Stimulated activated CD8-positive, alpha-beta memory T cell treated with anti-CD3 and anti-CD28 coated beads, Interleukin-15, amount 100 ng/mL, for 4 hours (primary cell): ENCODE measurements at places on chromosomes 4 and X.

DNA sequence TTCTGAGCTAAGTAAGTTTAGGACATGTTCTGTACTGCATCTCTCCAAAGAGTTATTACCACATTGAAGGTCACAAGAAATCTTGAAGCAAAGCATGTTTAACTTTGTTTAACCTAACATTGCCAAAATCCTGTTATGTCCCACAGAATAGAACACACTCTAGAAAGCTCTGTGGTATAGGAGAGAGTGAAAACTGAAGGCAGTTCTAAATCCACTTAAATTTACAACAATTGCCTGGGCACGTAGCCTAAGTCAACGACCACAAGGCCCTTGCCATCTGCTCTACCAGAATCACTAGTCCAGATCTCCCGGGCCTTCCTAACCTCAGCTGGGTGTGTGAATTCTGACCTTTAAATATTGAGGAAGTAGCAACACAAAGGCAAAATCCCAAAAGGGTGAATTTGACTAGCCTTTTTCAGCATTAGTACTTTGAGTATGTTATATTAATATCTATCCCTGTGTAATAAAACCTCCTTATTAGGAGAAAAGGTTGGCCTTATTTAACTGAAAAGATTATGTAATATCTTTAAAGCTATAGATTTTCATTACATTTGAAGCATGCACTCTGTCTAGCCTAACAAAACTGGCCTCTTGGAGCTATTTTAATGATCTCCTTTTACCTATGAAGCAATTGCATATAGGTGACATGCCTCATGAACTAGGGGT lies 4.5 kb upstream of the MAML3 start:
- DNase-seq = no peak

DNA sequence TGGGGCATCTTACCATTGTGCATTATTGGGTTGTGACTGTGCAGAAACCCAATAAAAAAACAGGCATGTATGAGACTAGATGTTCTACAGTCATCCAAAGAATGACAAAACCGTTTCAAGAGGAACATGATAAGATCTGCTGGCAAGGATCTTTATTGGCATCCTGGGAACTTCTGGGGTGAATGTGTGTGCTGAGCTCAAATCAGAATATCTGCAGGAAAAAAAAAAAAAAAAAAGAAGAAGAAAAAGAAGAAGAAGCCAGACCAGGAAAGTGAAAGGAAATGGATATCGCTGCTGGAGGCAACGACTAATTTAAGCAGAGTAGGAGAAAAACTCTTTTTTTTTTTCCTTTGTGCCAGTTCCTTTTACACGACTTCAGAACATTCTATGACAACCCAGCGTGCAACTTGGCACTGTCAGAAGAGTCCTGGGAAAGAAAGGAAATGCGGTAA lies 484.2 kb upstream of the BOD1L1 start:
- no peak for DNase-seq

DNA sequence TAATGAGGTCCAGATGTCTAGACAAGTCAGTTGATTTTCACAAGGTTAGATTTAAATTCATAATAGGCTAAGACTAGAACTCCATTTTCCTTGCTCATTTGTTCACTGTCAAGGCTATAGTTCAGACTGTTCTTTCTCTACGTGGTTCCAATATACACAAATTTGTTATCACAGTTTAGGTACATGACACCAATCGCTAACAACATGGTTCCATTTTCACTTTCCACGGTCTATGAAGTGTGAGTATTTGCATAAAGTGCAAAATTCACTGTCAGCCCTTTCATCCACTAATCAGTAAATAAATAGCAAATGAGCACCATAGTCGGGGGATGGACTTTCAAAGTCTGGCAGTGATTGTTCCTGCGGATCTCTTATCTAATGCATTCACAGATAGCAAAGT lies 315.7 kb upstream of the SPOCK3 start:
- DNase-seq = no peak

DNA sequence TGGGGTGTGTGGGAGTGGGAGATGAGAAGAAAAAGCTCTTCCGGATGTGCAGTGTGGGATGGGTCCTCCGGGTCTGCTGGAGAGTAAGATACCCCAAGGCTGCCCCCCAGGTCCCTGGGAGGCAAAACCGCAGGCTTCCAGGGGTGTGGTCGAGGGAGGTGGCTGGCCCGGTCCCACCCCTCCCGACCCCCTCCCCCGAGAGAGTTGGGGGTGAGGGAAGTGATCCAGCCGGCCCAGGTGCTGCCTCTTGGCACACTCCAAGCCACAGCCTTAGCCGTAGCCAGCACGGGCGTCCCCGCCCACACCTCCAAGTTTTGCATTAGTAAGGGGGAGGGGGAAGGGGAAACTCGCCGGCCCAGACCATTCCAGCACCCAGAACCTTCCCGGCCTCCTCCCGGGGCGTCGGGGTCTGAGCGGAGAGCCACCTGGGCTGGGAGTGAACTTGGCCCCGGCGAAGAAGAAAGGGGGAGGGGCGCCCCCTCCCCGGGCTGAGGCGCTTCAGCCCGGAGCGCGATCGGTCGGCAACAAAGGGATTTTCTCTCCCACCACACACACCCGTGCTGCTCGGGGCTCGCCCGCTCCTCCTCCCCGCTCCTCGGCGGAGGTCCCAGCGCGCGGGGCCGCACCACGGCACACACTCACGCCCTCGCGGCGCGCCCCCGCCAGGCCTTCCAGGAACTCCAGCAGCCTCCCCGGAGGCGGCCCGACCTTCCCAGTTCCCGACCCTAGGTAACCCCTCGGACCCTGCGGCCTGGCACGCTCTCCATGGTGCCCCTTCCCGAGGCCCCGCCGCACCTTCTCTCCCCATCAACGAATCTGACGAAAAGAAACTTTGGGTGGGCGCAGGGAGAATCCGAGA lies 14.4 kb downstream of the BCOR start:
- DNase-seq = no peak

DNA sequence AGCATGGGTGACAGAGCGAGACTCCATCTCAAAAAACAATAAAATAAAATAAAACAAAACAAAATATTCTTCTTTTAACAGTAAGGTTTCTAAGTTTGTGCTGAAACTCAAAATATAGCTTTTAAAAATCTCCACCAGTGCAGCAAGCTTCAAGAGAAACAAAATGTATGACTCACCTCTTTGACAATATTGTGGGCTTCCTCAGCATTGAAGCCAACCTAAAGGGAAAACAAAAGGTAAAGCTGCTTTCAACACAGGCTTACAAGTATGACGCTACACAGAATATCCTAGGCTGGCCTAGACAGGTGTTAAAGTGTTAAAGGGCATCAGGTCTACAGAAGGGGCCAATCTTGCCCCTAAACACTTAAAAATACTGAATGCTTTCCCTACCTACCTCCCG lies 1.2 kb downstream of the DYNLT3 start:
- no peak for DNase-seq

DNA sequence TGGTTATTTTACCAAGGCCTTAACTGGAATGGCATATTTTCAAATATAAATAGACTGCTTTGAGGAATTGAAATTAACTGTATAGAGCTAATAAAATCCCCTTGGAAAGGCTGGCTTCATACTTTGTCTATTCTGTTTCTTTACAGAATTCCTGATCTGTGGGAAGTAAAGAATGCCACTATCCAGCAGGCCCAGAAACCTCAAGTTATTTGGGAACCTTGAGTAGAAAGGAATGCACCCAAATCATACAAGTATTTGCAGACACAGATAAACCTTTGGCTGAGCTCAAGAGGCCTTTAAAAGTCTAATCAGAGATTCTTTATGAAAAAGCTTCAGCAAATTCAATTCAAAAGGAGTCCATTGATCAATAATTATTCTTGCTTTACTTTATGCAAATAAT lies 975.7 kb upstream of the PABPC4L start:
- no peak for DNase-seq

DNA sequence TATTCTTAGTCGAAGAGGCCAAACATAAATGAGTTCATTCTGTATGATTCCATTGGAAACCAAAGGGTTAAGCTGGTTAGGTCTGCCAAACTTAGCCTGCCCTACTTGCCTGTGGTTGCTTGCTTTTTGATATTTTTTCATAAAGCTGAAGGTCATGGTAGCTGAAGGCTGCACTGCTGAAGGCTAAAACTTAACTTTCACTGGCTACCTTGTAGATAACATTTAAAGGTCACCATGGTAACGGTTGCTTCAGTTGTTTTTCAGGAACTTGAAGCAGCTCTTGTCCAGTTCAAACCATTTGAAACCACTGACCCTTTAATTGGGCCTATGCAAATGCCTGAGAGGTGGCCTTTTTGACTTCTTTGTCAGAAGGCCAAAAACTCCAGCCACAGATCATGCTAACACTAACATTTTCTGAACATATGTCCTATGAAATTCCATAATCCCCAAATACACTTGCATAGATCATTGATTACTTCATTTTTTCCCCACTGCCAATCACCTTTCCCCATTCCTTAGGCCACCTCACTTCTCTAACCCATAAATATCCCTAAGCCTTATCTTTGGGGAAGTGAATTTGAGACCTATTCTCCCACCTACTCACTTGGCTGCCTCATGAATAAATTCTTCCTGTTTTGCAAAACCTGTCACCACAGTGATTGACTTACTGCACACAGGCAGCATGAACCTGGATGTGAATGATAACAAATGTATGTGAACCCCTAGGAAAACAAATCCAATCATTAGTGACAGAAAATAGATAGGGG lies 10.7 kb upstream of the SMIM10L2A start:
- DNase-seq = no peak

GRCh38 chr4:69044247-69044646 lies 52.0 kb upstream of the UGT2B7 start:
- DNase-seq = no peak

- DNase-seq = no peak
Measured at GRCh38 chr4:9771034-9771433, 10.4 kb upstream of the DRD5 start.

DNA sequence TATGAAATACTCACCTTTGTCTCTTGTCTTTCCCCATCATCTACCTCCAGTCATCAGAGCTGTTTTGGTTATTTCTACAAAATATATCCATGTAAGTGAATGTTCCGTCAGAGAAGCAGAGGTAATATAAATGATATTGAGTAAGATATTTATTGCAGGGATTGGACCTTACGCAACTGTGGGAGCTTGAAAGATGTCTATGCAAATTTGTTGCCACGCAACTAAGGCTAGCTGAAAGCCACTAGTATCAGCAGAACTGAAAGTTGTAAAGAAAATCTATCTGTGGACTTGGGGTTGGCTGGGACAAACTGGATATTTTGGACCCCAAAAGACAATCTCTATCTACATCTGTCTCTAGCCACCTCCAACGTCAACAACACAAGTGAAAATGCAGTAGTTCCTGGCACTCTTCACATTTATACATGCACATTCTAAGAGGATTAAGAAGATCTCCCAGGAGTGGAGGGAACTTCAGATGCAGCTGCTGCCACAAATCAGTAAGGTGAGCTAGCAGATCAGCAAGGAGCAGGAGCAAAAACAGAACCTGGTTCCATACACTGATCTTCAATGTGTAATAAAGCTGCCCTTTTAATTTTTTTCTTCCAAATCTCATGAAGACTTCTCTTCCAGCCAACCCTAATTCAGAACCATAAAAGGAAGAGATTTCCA lies 8.5 kb upstream of the CCSER1 start:
- DNase-seq = no peak

- DNase-seq = no peak
Measured at GRCh38 chr4:7812231-7812857, 127.3 kb downstream of the AFAP1 start.

DNA sequence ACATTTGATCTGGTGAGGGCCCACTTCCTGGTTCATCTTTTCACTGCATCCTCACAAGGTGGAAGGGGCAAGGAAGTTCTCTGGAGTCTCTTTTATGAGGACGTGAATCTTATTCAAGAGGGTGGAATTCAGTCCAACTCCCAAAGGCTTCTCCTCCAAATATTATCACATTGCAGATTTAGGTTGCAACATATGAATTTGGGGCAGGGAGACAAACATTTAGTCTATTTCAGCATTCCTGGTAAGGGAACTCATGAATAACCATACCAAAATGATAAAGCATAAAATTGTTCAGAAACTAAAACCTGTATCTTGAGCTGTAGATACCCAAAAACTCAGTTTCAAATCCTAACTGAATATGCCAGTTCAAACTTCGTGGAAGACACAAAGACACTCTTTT lies 246.8 kb downstream of the QDPR start:
- DNase-seq = no peak

DNA sequence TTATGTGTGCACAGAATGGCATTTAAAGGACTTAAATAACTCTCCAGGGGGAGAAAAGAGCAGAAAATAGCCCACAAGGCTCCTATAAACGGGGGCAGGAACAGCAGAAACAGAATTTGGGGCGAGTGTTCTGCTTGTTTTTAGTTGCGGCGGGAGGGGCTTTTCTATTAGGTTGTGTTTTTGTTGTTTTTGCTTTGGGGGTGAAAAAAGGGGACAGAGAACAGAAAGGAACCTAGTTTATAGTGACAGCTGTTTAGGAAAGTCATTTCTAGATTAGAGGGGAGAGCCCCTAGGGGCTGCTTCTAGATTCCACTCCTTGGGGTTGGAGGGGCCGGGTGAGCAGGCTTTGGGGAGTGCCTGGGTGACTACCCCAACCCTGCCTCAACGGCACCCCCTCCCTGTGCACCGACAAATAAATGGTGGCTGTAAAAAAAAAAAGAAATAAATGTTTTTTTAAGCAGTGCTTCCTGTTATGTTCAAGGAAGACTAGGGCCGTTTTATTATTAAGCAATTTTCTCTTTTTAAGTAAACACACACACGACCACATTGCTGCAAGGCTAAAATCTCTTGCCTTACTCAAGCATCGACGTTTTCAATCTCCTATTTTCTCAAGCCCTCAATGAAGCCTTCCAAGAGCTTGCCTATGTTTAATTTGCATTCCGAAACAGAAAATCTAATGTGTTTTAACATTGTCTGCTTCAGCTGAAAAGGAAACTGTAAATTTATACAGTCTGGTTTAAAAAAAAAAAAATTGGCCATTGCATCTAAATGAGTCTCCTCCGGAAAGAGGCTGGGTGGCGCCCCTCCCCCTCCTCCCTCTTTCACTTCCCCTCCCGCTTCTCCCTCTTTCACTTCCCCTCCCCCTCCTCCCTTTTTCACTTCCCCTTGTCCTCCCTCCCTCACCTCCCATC lies 123.3 kb upstream of the TBL1X start:
- DNase-seq = no peak

DNA sequence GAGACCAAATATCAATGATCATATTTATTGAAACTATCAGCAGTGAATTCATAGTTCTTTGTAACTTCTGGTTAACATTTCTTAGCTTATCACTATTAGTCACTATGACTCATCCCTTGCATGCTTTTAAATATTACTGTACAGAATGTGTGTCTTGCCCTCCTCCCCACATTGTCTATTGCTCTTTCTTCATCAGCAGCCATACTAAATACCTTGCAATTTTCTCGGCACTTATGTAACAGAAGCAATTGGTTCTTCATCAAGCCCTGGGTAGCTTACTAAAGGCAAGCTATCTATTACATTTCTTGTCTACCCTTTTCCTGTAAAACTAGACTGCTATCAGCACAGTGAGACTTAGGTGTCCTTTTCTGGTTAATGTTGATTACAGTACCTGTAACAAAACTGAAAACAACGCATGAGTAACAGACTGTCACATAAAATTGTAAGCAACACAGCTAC lies 8.2 kb downstream of the KLHL4 start:
- no peak for DNase-seq
